ENCODE measurements at places on chromosomes 11 and 22.

- no peak for DNase-seq
These were observed 72.3 kb downstream of the ADM start for GRCh38 chr11:10377183-10377582.

GRCh38 chr22:40009951-40010671, 15.4 kb downstream of the FAM83F start:
- DNase-seq, result no peak

- DNase-seq, result no peak
These were observed 75.2 kb upstream of the KIRREL3 start for GRCh38 chr11:127075758-127076157.

DNA sequence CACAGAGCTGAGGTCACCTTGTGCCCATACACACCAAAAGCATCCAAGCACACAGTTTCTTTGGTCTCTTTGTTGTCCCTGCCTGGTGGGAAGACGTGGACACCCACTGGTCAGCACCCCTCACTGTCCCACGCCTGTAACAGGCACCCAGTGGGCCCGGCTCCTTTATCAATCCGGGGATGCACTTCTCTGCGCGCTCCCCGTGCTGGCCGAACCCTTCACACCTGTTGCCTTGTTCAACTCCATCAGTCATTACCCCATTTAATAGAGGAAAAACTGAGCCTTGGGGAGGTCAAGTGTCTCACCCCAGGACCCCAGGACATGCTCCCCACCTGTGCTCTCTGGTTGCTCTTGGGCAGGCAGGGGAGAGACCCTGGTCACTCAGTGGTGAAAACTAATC, 49.7 kb upstream of the FGF3 start:
- no peak for DNase-seq

- no peak for DNase-seq
These were observed 289.5 kb upstream of the C11orf87 start for GRCh38 chr11:109132539-109132938.

GRCh38 chr11:44418456-44418830, 108.5 kb upstream of the ALX4 start:
- no peak for DNase-seq

GRCh38 chr11:110948112-110948511, 235.9 kb upstream of the ARHGAP20 start:
- DNase-seq, result no peak
